ENCODE measurements at places on chromosomes 1 and 21. TPM values are rescaled to one million over a fixed set of nuclear protein-coding genes. Genes with fewer than 3 reads are reported as not detected.

The ANKRD35 gene
- 5.5 TPM for total RNA-seq

The TNFRSF4 gene
- total RNA-seq, result under 0.01 TPM

The NBPF4 gene
- not detected for total RNA-seq

The FAM72D gene
- 1.3 TPM for total RNA-seq

The ADORA1 gene
- total RNA-seq, result 2.0 TPM

The CFHR2 gene
- total RNA-seq, result not detected

The ITLN2 gene
- not detected for total RNA-seq

The S100A5 gene
- total RNA-seq, result not detected

The CHI3L2 gene
- total RNA-seq, result 2.5 TPM

The URB2 gene
- 6.0 TPM for total RNA-seq

The GBP5 gene
- 0.17 TPM for total RNA-seq

The KRTAP12-2 gene
- total RNA-seq, result not detected

The OR2T33 gene
- not detected for total RNA-seq

The TRIM45 gene
- total RNA-seq, result 7.3 TPM

The APH1A gene
- 105 TPM for total RNA-seq

The TEX38 gene
- total RNA-seq, result 0.29 TPM

The UBE4B gene
- 44.9 TPM for total RNA-seq

The WARS2 gene
- 18.9 TPM for total RNA-seq

The CYB561D1 gene
- total RNA-seq, result 6.4 TPM

The KRTAP21-2 gene
- not detected for total RNA-seq

The SPRR1B gene
- total RNA-seq, result not detected

The AKR7A3 gene
- 1.2 TPM for total RNA-seq

The CELA3A gene
- not detected for total RNA-seq

The PLA2G2D gene
- total RNA-seq, result not detected

The ERRFI1 gene
- total RNA-seq, result 11.5 TPM

The ASPM gene
- 2.0 TPM for total RNA-seq

The CFHR5 gene
- not detected for total RNA-seq

The C1orf105 gene
- not detected for total RNA-seq

The POLR3C gene
- total RNA-seq, result 50.9 TPM

The SPRR5 gene
- total RNA-seq, result not detected

The SYCP1 gene
- total RNA-seq, result not detected

The RPTN gene
- not detected for total RNA-seq

The NOS1AP gene
- total RNA-seq, result 0.29 TPM

The DENND2C gene
- total RNA-seq, result 4.1 TPM

The ITPKB gene
- 18.0 TPM for total RNA-seq

The LENEP gene
- total RNA-seq, result not detected

The CGN gene
- not detected for total RNA-seq

The HENMT1 gene
- 2.3 TPM for total RNA-seq

The RCSD1 gene
- total RNA-seq, result 0.87 TPM

The SPATA1 gene
- 1.3 TPM for total RNA-seq

The A3GALT2 gene
- total RNA-seq, result not detected

The CYP4B1 gene
- total RNA-seq, result not detected

The SYT2 gene
- total RNA-seq, result not detected

The FAM167B gene
- 0.66 TPM for total RNA-seq

The CFAP57 gene
- 0.33 TPM for total RNA-seq

The SERPINC1 gene
- total RNA-seq, result 0.17 TPM

The TSSK3 gene
- total RNA-seq, result 1.0 TPM

The BNIPL gene
- under 0.01 TPM for total RNA-seq

The CDK11A gene
- total RNA-seq, result 25.0 TPM

The SPRR4 gene
- total RNA-seq, result not detected

The SPTA1 gene
- under 0.01 TPM for total RNA-seq

The TSPAN2 gene
- not detected for total RNA-seq

The IGSF3 gene
- total RNA-seq, result 0.33 TPM

The AKR7A2 gene
- total RNA-seq, result 101 TPM

The FCMR gene
- not detected for total RNA-seq

The MROH9 gene
- total RNA-seq, result not detected

The AKT3 gene
- total RNA-seq, result 31.4 TPM

The PSMA5 gene
- total RNA-seq, result 30.4 TPM

Measured in smooth muscle cell of trachea (primary cell).